ENCODE measurements at places on chromosomes 3 and 15.

- DNase-seq: no peak
Measured at GRCh38 chr15:75171408-75171807, 30.3 kb upstream of the C15orf39 start.

DNA sequence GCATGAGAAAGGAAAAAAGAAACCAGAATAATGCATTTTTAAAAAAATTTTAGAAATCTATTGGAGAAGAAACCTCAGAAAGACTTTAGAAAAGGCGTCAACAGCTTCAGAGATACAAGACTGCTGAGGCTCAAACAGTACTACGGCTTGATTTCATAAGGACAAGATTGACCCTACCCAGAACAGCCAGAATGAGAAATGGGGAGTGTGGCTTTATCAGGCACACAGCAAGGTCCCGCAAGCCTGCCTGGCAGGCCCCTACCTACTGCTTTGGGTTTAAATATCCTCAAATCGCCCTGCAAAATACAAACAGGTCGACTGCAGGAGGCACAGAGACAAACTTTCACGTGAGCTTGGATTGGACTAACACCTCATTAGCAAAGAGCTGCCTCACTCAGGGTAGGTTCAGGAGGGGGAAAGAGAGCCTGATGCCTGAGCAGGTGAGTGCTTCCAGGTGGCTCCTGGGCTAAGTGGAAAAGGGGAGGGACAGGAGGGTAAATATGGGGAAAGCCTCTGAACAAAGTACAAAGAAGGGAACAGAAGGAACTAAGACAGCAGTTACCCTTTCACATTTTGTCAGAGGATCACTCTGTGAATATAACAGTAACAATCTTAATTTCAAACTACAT, 87.5 kb downstream of the RORA start:
- DNase-seq: no peak

DNA sequence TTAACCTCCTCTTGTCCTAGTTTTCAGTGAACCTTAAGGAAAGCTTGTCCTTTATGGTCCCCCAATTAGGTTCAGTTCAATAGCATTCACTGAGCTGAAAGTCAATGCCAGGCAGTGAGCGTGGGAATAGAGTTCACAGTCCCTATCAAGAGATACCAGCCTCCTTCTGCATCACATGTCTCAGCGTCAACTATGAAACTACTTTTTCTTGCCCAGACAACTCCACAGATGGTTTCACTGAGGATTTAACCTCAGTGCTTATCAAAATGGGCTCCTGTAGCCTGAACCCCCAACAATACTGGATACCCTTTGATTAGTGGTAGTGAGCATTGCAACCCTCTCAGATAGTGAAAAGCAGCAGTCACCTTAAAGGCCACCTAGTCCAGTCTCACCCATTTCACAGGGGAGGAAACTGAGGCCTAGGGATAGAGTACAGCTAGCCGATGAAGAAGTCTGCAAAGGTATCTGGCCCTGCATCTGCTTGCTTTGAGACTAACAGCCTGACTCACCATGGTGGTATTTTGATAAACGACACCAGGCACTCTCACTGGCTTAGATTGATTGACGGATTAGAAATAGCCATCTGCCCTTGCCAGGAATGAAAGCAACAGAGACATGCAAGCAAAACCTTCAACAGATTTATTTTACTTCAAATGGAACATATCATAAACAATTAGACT, 1.6 kb upstream of the UBA3 start:
- peak; percentile 67 for DNase-seq

GRCh38 chr3:59784164-59784563, 734.3 kb upstream of the CFAP20DC start:
- DNase-seq: no peak

GRCh38 chr3:107394502-107394901, 17.3 kb downstream of the CCDC54 start:
- no peak for DNase-seq

GRCh38 chr3:126025116-126025729, 56.2 kb downstream of the ROPN1B start:
- no peak for DNase-seq

- DNase-seq: no peak
Measured at GRCh38 chr3:71978150-71978721, 193.3 kb upstream of the PROK2 start.

DNA sequence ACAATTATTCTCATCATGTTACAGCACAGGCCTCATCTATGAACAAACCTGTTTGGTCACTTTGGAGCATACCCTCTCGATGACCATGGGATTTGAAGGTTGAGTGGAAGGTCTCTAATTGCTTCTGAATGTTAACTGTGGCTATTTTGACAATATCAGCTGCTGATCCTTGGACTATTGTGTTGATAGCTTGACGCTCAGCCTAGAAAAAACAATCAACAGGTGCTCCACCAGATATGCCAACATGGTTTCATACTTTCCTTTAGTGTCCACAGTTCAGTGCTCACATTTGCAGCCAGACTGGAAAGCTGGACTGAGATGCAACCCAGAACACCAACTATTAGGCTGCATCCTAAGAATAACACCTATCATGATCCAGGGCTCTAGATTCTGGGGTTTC, 109.7 kb downstream of the POLQ start:
- no peak for DNase-seq

- DNase-seq: no peak
Measured at GRCh38 chr3:88192631-88193030, 42.9 kb downstream of the C3orf38 start.

- no peak for DNase-seq
Measured at GRCh38 chr15:70829371-70830166, 24.4 kb downstream of the LARP6 start.

DNA sequence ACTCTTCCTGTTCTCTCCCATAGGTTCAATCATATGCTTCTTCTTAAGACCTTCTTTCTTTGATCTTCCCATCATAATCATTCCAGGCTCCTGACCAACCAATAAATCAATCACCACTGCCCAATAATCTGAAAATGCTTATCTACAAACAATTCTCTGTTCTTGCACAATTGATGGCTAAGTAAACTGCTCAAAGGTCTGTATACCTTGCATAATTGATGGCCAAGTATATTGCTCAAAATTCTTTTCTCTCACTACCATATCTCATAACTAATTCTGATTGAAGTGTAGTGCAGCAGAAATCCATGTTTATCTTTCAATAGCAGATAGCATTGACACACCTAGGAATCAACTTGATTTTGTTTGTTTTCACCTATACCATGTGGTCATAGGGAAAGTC, 83.4 kb upstream of the EPHA6 start:
- DNase-seq: no peak

DNA sequence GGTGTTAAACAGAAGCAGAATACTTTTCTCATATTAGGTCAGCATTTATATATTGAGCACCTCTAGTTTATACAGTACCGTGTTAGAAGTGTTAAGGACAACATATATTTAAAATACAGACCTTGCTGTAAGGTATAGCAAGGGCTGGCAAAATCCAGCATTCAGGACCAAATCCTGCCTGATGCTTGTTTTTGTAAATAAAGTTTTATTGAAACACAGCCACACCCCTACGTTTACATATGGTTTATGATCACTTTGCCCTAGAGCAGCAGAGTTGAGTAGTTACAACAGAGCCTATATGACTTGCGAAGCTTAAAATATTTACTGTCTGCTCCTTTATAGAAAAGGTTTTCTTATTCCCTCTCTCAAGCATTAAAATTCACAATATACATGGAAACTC, 877.3 kb downstream of the MCTP2 start:
- no peak for DNase-seq

GRCh38 chr15:94206463-94207167, 24.7 kb upstream of the MCTP2 start:
- DNase-seq: no peak

- DNase-seq: peak; percentile 42
Measured at GRCh38 chr15:92822216-92823144, 77.6 kb upstream of the CHD2 start.

DNA sequence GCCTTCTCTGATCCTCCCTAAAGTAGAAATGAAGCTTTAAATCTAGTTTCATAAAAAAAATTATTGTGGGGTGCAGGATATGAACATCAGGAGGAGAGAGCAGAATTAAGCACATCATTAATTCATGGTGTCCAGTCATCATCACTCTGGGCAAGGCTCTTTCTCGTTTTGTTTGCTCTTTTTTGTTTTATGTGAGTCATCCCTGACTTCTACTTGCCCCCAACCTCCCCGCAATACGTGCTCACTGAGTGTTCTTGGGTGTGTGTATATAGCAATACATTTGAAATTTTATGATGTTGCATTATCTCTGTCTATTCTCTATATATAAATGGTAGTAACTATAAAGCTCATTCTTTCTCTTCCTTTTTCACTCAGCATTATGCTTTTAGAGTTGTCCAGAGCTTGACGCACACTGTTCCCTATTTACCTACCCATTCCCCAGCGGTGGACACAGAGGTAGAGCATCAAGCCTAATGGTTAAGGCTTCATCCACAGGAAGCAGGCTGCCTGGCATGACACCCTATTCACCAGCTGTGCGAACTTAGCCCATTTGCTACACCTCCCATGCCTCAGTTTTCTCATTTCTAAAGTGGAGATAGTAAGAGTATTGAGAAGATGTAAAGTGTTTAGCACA, 72.3 kb downstream of the CD200R1L start:
- DNase-seq: no peak

DNA sequence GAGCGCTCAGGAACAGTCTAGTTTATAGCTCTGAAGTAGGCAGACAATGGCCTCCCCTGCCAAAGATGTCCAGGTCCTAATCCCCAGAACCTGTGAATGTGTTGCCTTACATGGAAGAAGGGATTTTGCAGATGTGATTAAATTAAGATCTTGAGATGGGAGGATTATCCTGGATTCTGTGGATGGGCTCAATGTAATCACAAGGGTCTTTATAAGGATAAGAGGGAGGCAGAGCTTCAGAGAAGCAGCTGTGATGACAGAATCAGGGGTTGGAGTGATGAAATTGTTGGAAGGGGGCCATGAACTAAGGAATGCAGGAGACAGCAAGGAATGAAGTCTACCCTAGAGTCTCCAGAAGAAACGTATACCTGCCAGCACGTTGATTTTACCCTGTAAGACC, 14.0 kb upstream of the GK5 start:
- DNase-seq: peak; percentile 79

DNA sequence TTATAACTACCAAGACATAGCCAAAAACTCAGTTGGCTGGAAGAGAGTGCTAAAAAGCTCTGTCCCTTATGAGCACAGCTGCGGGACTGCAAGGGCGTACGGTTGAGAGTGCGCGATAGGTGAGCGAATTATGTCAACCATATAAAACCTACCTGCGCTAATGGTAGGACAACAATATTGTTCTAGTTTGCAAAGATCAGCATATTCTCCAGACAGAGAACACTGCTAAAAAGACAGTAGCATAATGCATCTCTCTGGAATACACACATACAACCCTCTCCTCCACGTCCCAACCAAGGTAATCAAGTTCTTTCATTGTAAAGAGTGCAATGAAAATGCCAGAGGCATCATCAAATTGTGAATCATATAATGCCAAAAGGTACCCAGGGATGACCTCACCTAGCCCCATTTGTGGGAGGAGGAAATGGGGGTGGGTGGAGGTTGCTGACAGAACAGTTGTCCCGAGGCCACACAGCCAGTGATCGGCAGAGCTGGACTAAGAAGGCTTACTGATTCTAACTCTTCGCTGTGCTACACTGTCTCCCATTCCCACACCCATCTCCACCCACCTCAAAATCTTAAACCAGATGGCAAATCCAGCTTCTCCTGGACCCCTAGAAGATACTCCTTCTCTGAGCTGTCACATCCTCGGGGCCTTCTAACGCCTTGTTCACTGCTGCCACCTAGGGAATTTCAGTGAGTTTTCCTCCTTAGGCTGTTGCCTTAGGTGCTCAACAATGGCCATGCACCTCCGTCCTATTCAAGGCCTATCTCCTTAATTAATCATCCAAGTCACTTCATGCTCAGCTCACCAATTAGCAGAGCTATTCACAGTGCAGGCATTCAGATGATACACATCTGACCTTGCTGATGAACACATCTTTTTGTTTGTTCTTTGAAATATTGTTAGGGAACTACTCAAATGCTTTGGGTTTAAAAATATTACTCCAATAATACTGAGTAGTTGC, 60.7 kb downstream of the RPL22L1 start:
- peak; percentile 76 for DNase-seq

DNA sequence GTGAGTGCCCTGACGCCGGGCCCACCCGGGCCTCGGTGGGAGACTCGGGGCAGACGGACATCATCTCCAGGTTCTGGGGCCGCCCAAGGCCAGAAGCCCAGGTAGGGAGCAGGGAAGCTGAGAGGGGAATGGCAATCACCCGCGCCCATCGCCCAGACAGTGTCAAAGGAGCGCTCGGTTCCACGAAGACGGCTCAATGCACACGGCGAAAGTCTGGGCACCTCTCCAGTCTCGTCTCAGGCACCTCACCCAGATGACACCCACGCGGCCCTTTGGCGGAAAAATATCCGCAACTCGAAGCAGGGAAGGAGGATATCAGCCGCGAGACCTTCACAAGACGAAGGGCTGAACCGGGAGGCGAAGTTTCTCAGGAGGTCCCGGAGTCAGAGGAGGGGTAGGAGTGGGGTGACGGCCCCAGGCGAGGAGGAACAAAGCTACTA, 916 bp downstream of the IL17RD start:
- DNase-seq: peak; percentile 11

- DNase-seq: no peak
Measured at GRCh38 chr15:73716417-73716816, 32.2 kb downstream of the CD276 start.

DNA sequence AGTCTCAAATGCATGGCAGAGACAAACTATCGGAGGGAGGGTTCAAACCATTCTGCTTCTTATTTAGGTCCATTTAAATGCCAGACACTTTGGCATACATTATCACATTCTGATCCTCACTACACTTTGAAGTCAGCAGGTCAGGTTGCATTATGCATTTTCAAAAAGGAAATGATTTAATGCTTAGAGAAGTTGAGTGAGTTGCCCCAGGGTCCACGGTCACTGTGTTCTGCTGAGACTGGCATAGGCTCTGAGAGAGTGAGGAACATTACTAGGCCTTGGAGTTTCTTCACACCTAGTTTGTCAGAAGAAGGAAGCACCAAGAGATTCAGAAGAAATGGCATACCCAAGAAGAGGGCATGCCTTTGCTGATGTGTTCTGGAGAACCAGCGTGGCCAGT, 46.3 kb upstream of the ACAN start:
- no peak for DNase-seq

DNA sequence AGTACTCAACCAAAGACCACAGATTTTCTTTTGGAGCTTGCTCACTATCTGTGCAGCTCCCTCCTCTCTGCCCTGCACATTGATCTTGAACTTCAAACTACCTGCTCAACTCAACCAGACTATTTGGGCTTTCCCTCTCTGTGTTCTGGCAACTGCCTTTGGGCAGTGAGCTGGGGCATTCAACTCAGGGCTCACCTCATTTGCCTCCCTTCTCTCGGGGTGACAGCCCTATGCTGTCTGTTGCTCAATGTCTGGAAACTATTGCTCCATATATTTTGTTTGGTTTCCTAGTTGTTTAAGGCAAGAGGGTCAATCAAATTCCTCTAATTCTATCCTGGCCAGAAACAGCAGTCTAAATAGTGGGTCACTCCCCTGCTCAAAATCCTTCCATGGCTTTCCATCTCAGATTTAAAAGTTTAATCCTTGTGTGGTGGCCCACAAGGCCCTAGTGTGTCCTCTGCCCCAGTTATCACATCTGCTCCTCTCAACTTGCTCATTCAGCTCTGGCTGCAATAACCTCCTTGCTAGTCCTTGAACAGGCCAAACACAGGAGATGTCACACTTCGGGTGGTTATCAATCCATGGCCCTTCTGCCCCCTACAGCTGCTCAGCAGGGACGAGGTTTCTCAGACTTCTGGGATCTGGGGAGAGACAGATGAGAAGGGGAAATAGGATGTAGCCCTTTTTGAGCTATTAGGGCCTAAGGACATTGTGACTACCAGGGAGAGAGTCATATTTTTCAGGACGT, 67.8 kb downstream of the SNRK start:
- DNase-seq: no peak

Data from WERI-Rb-1 (cell line).